HCT116 (cell line): ENCODE measurements at places on chromosomes 4 and X.
A peak's percentile ranks its signal among the peaks of the same experiment; 100 is the strongest.

DNA sequence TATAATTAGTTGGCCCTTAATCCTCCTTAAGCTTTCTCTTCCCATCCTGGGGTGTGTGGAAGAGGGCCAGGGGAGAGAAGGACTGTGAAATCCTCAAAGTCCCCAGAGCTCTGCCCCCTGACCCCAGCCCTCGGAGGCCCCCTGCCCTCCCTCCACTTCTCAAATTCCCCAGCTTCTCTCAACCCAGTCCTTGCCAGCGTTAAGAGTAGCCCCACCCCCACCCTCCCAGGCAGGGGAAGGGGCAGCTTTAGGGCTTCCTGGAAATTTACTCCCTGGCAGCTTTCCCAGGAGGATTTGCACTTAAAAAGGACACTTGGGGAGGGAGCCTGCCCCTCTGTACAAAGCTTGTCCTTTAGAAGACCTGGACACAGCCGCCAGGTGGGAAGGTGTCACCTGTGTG, 11.8 kb upstream of the CD40LG start:
- H3K27me3 ChIP-seq = no peaks in the 10 kb centered on the region; the same call in 1 of the 2 replicates
- no peaks in the 10 kb centered on the region for H3K36me3 ChIP-seq
- DNase-seq = no peak
- H3K4me3 ChIP-seq = no peak overlapping the region
- no peak overlapping the region for H3K27ac ChIP-seq
- H3K4me1 ChIP-seq = no peaks in the 10 kb centered on the region

- H3K27ac ChIP-seq = no peak overlapping the region
- H3K4me1 ChIP-seq = no peaks in the 10 kb centered on the region
- no peaks in the 10 kb centered on the region for H3K36me3 ChIP-seq
- H3K27me3 ChIP-seq = 0 out of 2 replicates have a peak, but pooled peaks cover 3% of the 10 kb centered on the region
- peak; percentile 3 for DNase-seq
Measured at GRCh38 chrX:12702509-12703091, 88.6 kb upstream of the PRPS2 start.

GRCh38 chr4:168124008-168124641, 31.8 kb downstream of the ANXA10 start:
- H3K27ac ChIP-seq = peak overlapping the region; percentile 72; the same call in 1 of the 2 replicates
- no peak for DNase-seq
- H3K4me3 ChIP-seq = no peak overlapping the region
- H3K36me3 ChIP-seq = no peaks in the 10 kb centered on the region

DNA sequence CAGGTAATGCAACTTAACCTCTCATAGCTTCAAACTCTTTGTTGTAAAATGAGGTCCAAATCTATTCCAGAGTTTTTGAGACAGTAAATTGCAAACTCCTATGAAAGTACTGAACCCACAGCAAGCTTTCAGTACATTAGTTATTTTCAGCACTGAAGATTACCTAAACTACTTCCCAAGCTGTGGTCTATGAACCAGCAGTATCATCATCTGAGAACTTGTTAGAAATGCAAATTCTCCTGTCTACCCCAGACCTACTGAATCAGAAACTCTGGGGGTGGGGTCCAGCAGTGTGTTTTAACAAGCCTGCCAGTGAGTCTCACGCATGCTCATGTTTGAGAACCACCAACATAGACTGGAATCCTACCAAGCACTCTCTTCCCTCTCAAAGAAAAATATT, 5.7 kb upstream of the CASP6 start:
- DNase-seq = no peak
- H3K4me1 ChIP-seq = peaks cover 3% of the 10 kb centered on the region; the same call in 1 of the 2 replicates
- peaks cover 8% of the 10 kb centered on the region for H3K36me3 ChIP-seq
- H3K4me3 ChIP-seq = no peak overlapping the region

GRCh38 chr4:179112441-179113170, 1670.4 kb upstream of the AGA start:
- DNase-seq = no peak
- H3K27ac ChIP-seq = no peak overlapping the region

DNA sequence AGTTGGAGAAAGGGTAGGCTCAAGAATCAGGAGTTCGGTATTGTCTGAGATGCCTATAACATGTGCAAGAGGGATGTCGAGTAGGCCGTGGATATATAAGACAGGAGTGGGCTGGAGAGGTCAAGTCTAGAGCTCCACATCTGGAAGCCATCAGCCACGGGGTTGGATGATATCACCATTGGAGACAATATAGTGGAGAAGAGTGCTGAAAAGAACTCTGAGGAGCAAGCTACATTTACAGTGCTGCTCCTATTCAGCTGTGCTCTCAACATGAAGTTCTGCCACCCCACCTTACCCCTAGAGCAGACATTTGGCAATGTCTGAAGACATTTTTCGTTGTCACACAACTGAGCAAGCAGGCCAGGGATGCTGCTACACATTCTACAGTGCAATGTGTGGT, 20.9 kb upstream of the PLAC1 start:
- no peaks in the 10 kb centered on the region for H3K27me3 ChIP-seq
- H3K36me3 ChIP-seq = no peaks in the 10 kb centered on the region
- no peak overlapping the region for H3K4me3 ChIP-seq
- H3K27ac ChIP-seq = no peak overlapping the region
- H3K4me1 ChIP-seq = peaks cover 13% of the 10 kb centered on the region

- H3K27me3 ChIP-seq = no peaks in the 10 kb centered on the region
- peaks cover 11% of the 10 kb centered on the region for H3K36me3 ChIP-seq
- peak overlapping the region; percentile 20; the same call in 1 of the 2 replicates for H3K4me3 ChIP-seq
Measured at GRCh38 chr4:1323635-1324442, 23.2 kb upstream of the UVSSA start.

- no peaks in the 10 kb centered on the region for H3K4me1 ChIP-seq
- no peaks in the 10 kb centered on the region for H3K36me3 ChIP-seq
- no peak overlapping the region for H3K27ac ChIP-seq
Measured at GRCh38 chr4:1364748-1365147, 17.7 kb downstream of the UVSSA start.

DNA sequence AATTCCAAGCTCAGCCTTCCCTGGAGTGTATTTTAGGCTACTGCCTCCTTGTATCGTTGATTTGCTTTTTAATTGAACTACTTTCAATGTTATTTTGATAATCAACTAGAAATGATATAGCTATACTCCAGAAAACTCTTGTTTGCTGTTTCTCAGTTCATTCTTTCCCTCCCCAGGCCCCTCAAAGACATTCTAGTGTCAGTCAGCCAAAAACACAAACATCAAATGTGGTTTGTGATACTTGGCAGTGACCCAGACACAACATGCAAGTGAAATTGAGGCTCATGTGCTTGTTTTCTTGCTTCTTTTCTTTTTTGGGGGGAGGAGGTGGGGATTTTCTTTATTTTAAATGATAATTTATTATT, 7.6 kb downstream of the FAT4 start:
- no peaks in the 10 kb centered on the region for H3K4me1 ChIP-seq
- no peaks in the 10 kb centered on the region for H3K27me3 ChIP-seq
- DNase-seq = no peak
- H3K27ac ChIP-seq = no peak overlapping the region
- H3K36me3 ChIP-seq = no peaks in the 10 kb centered on the region
- H3K4me3 ChIP-seq = no peak overlapping the region

DNA sequence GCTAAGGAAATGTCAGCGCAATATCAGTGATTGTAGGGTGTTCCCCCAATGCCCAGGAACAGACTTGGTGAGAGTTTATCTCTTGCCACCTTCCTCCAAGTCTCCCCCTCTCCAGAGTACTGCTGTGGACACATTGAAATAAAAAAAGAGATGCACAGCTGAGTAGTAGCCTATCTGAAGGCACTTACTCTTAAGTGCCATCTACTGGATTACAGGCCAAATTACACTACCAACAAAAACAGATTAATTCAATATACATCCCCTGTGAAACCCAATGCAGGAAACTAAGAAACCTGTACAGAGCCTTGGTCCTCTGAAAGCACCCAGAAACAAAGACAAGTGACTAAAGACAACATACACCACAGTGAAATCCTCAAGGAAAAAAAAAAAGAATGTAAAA, 460.3 kb downstream of the ZIC3 start:
- no peaks in the 10 kb centered on the region for H3K4me1 ChIP-seq
- no peak for DNase-seq
- H3K27me3 ChIP-seq = no peaks in the 10 kb centered on the region
- no peaks in the 10 kb centered on the region for H3K36me3 ChIP-seq

DNA sequence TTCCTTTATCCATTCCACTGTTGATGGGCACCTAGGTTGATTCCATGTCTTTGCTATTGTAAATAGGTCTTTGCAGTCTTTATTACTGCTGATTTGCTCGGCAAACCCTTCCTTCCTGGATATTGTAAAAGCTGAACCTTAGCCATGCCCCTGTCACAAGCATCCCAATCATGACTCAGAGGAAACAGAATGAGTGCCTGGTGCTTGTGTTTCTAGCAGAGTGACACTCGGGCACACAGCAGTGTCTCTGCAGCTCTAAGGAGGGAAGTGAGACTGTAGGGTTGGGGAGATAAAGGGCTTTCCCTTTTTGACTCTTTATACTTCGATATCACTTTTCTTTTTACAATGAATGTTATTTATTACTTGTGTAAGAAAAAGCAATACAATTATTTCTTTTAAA, 83.3 kb downstream of the AKAP4 start:
- no peak overlapping the region for H3K27ac ChIP-seq
- H3K4me3 ChIP-seq = no peak overlapping the region
- no peaks in the 10 kb centered on the region for H3K36me3 ChIP-seq
- no peaks in the 10 kb centered on the region for H3K27me3 ChIP-seq

DNA sequence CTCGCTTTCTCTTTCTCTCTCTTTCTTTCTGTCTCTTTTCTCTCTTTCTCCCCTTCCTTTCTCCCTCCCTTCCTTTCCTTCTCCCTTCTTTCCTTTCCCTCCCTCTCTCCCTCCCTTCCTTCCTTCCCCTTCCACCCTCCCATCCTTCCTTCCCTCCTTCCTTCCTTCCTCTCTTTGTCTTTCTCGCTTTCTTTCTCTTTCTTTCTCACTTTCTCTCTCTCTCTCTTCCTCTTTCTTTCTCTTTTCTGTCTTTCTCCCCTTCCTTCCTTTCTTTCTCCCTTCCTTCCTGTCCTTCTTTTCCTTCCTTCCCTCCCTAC, 2.1 kb upstream of the SORCS2 start:
- H3K36me3 ChIP-seq = no peaks in the 10 kb centered on the region
- H3K4me3 ChIP-seq = no peak overlapping the region

GRCh38 chr4:109690690-109691410, 12.4 kb downstream of the CASP6 start:
- no peak overlapping the region for H3K27ac ChIP-seq
- no peak overlapping the region for H3K4me3 ChIP-seq
- DNase-seq = no peak

- H3K27me3 ChIP-seq = no peaks in the 10 kb centered on the region
- H3K27ac ChIP-seq = no peak overlapping the region
- H3K4me1 ChIP-seq = no peaks in the 10 kb centered on the region
- DNase-seq = no peak
Measured at GRCh38 chr4:145639186-145639698, 20.1 kb downstream of the MMAA start.

- DNase-seq = peak; percentile 23
- no peaks in the 10 kb centered on the region for H3K4me1 ChIP-seq
- H3K36me3 ChIP-seq = peaks cover 19% of the 10 kb centered on the region
- H3K27me3 ChIP-seq = no peaks in the 10 kb centered on the region
- H3K27ac ChIP-seq = no peak overlapping the region
- H3K4me3 ChIP-seq = no peak overlapping the region
Measured at GRCh38 chr4:88054901-88055300, 47.5 kb downstream of the PKD2 start.

DNA sequence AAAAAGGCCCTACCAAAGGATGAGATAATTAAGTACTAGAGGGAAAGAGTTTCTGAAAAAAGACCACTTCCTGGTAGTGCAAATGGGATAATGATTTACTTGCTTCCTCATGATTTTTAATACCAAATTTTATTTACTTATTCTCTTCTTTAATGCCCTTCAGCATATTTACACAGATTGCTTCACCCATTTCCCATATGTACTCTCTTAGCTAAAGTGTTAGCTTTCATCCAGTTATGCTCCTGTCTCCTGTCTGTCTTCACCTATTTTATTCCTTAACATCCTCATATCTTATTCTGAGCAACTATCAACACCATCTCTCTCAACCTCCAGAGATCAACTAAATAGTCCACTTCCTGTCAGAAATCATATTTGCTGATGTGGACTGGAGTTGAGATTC, 183.2 kb upstream of the HS3ST1 start:
- DNase-seq = no peak
- no peaks in the 10 kb centered on the region for H3K36me3 ChIP-seq
- H3K27me3 ChIP-seq = no peaks in the 10 kb centered on the region
- peak overlapping the region; percentile 98; the same call in 1 of the 2 replicates for H3K27ac ChIP-seq
- no peak overlapping the region for H3K4me3 ChIP-seq

DNA sequence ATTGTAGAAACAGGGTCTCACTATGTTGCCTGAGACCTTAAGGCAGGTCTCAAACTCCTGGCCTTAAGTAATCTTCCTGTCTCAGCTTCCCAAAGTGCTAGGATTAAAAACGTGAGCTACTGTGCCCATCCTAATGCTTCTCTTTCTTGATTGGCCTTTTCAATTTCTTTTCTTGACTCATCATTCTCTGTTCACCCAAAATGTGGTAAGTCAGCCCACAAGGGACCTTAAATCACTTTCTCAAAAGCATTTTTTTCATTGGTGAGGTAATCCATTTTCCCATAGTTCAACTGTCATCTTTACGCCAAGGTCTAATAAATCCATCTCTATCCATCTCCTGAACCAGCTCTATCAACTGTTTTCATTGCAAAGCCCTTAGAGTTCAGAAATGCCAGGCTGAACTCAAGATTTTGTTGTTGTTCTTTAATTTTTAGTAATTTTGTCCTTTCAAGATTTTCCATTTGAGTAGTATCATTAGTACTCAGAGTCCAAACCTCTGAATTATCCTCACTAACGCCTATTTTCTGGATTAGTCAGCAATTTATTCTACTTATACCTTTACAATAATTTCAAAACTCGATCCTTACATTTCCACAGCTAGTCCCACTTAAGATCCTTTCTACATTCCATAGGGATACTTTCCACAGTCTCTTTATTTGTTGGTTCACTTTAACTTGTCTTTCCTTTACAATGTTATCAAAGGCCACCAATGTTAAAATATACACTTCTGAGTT, 528.6 kb downstream of the IL15 start:
- no peak overlapping the region for H3K27ac ChIP-seq
- no peaks in the 10 kb centered on the region for H3K27me3 ChIP-seq
- no peak overlapping the region for H3K4me3 ChIP-seq
- no peaks in the 10 kb centered on the region for H3K36me3 ChIP-seq

- H3K27me3 ChIP-seq = no peaks in the 10 kb centered on the region
- no peaks in the 10 kb centered on the region for H3K36me3 ChIP-seq
- H3K27ac ChIP-seq = no peak overlapping the region
Measured at GRCh38 chrX:12390301-12390700, 252.0 kb downstream of the FRMPD4 start.
